ENCODE measurements at places on chromosomes 5 and 9.
A peak's percentile ranks its signal among the peaks of the same experiment; 100 is the strongest.

DNA sequence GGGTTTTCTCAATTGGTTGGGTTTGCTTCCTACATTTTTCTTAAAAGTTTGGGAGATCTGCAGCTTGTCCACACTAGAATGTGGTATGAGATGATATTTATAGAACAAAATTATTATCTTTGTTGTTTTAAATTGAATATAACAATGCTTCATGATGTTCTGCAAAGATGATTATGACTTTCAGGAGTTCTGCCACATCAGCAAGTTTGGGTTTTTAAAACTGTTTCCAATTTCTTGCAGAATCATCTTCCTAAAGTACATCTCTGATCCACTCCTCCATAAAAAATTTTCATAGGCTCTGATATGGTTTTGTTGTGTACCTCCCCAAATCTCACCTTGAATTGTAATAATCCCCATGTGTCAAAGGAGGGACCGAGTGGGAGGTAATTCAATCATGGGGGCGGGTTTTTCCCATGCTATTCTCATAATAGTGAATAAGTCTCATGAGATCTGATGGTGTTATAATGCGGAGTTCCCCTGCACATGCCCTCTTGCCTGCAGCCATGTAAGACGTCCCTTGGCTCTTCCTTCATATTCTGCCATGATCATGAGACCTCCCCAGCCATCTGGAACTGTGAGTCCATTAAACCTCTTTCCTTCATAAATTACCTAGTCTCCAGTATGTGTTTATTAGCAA lies 119.1 kb upstream of the PTGER4 start:
- no peak for DNase-seq

DNA sequence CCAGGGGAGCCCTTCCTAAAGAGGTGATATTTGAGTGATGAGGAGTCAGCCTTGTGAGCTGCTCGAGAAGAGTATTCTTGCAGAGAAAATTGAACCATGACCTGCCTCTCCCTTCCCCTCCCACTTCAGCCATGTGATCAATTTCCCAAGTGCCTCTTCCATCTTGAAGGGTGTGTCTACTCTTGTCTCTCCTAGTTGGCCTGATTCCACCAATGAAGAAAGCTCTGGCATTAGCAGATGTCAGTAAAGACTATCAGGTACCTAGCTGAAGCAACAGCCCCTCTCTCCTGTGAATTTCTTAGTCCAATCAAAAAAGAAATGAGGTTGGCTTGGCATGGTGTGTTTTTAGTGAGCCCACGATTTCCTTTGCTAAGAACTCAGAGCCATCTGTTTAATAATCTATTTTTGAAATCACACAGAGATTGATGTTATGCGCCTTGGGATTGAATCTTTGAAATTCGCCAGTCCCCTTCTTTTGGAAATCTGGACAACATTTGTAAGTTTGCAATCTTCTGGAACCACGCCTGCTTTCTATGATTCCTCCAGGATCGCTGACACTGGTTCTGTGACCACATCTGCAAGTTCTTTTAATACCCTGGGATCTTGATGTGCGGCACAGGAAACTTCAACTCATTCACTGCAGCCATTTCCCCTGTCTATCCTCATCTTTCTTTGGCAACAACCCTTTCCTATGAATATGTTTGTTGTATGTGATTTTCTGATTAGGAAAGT lies 404.6 kb downstream of the DMRT2 start:
- no peak for DNase-seq

- DNase-seq, result no peak
These were observed 44.7 kb upstream of the SLC27A6 start for GRCh38 chr5:128920345-128921215.

- DNase-seq, result no peak
These were observed 15.9 kb downstream of the LRRC70 start for GRCh38 chr5:62594364-62594984.

- no peak for DNase-seq
These were observed 4.0 kb downstream of the HIGD2A start for GRCh38 chr5:176392526-176392925.

DNA sequence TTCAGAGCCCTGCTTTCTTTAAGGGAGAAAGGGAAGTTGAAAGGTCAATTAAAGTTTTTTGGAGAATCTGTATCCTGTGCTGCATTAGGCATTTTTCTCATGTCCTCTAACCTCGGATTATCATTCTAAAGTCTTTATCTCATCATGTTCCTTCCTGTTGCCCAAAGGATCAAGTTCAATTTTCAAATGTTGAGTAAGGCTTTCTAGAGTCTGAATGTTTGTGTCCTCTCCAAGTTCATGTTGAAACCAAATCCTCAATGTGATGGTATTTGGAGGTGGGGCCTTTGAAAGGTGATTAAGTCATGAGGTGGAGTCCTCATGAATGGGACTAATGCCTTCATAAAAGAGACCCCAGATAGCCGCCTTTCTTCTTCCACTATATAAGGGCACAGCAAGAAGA lies 20.2 kb upstream of the TNC start:
- no peak for DNase-seq

GRCh38 chr9:70964861-70965260 lies 156.6 kb downstream of the TRPM3 start:
- DNase-seq, result no peak

- peak; percentile 88 for DNase-seq
These were observed 4.8 kb upstream of the SARDH start for GRCh38 chr9:133742849-133743444.

DNA sequence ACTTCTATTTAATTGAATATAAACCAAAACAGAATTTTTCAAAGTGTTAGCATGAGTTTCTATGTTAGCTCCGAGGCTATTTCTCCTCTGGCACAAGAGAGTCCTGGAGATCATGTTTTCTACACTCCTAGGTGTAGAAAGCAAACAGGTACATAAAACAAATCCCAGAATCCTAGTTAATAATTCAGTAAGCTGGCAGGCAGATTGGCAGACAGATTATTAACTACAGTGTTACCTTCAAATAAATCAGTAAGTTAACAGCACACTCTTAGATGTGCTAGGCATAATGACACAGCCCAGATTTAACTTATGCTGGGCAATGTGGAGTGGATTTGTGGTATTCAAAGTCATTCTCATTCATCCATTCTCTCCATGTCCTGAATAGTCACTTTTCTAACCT lies 282.8 kb upstream of the RPS23 start:
- DNase-seq, result no peak

DNA sequence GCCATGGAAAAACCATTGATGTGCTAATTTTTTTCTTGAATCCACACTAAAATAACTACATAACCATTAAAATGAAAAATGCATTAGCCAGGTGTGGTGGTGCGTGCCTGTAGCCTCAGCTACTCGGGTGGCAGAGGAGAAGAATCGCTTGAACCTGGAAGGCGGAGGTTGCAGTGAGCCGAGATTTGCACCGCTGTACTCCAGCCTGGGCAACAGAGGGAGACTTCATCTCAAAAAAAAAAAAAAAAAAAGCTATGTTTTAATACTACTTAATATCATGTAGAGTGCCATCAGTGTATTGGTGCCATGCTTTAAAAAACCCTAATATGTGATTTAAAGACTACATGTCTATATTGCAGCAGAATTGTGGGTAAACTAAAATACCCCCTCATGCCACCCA lies 58.9 kb downstream of the NDFIP1 start:
- no peak for DNase-seq

DNA sequence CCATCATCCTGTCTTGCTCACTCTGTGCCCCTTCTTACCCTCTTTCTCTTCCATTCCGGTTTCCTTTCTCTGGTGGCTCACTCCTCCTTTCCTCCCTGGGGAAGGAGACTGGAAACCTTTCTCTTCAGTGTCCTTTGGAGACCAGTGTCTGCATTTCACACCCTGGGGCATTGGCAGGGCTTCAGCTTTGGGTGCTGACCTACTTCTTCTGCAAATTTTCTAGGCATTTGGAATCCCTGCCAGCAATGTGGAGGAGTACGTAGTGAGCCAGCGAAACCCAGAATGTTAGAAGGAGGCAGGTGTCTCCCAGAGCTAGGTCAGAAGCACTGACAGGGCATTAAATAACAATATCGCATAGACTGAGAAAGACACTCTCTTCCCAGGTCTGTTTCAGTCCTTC lies 122.2 kb downstream of the SLC28A3 start:
- no peak for DNase-seq

- DNase-seq, result no peak
These were observed at the start of gene ABCA2 for GRCh38 chr9:137027369-137028262. TSS of gene ABCA2 (minus strand) at chr9:137028237. CDS start at chr9:137028140, 97 bp downstream.

DNA sequence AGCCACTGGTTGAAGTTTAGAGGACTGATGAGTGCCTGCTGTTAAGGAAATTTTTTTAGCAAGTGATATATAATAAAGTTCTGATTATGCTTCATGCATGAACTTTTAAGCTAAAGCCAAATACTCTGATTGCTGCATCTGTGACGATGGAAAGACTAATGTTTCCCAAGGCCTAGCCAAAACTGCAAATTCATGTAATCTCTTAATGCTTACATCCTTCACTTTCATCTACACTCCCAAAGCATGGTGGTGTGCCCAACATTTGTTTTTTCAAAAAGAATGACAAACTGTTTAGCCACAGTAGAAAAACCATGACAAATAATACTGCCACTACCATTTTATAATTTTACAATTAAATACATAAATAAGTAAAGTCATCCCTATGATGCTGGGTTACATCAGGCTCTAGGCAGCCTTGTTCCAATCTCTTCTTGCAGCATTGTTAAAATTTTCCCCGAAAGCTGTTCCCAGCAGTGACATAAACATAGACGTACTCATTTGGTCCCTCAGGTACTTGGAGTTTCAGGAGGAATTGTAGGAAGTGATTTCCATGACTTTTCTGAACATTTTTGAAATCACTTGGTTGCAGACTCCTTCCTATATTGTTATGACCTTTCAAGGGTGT lies 625.3 kb upstream of the DMAC1 start:
- no peak for DNase-seq

GRCh38 chr9:109520475-109521132 lies 22.5 kb upstream of the PTPN3 start:
- DNase-seq, result no peak

DNA sequence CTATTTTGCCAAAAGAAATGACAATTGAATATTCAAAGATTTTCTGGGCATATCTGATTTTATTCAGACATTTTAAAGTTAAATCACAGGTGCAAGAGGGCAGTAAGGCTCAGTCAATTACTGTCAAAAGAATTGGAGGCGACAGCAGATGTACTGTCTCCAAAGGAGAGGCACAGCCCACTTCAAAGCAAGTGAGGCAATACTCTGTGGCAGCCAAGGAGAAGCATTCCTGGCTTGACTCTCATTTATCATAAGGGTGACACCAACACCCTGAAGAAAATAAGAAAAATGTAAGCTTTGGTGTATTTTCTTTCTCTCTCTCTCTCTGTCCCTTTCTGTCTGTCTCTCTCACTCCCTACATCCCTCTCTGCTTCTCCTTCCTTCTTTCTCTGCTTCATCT lies 93.3 kb downstream of the SVEP1 start:
- DNase-seq, result no peak

- DNase-seq, result no peak
These were observed 128.9 kb upstream of the TARS1 start for GRCh38 chr5:33311893-33312292.

DNA sequence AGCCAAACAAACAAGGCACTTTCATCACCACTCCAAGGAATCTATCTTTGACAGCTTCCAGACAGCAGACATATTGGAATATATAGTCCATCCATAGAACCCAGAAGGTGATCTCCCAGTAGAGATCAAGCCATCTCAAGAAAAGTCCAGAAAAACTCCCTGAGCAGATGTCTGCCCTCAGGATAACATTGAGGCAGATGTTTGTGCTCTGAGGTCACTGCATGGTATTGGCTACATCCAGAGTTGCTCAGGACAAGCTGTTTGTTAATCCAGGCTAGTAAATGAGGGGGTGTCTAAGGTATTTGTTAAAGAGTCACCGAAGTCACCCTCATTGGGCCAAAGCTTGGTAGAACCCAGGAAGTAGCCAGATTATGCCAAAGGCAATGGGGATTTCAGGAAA lies 556.3 kb upstream of the KLF4 start:
- DNase-seq, result no peak

DNA sequence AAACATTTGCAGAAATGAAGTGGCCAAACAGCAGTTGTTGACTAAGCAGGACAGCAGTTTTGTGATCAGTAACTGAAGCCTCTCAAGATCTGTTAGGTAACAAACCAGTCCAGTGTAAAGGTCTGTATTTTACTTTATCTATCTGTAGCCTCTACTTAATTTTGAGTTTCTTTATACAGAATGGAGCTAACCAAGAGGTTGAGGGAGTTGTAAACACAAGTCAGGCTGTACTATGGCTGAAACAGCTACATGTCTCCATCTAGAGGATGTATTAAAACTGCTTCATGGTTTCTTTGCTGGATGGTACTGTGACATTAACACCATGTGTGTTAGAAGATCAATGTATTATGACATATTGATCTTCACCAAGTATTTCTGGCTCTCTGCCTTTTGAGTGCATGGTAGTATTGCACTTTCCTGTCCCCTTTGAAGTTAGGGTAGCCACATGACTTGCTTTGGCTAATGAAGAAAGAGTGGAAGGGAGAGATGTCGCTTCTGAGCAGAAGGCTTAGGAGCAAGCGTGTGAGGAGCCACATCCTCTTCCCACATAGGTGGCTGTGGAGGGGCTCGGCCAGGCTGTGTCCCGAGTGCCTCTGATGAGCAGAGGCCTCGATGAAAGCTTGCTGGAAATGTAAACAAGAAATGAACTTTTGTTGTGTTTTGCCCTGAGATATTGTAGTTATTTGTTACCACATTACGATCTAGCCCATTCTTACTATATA lies 105.6 kb upstream of the PCA3 start:
- DNase-seq, result no peak

DNA sequence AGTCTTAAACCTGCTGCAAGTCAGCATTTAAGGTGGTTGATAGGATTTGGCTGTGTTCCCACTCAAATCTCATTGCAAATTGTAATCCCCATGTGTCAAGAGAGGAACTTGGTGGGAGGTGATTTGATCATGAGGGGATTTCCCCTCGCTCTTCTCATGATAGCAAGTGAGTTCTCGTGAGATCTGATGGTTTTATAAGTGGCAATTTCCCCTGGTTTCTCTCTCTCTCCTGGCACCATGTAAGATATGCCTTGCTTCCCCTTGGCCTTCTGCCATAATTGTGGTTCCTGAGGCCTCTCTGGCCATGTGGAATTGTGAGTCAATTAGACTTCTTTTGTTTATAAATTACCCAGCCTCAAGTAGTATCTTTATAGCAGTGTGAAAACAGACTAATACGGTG lies 84.3 kb upstream of the SMC2 start:
- DNase-seq, result no peak

- DNase-seq, result no peak
These were observed 54.6 kb downstream of the LHFPL2 start for GRCh38 chr5:78594021-78594420.

DNA sequence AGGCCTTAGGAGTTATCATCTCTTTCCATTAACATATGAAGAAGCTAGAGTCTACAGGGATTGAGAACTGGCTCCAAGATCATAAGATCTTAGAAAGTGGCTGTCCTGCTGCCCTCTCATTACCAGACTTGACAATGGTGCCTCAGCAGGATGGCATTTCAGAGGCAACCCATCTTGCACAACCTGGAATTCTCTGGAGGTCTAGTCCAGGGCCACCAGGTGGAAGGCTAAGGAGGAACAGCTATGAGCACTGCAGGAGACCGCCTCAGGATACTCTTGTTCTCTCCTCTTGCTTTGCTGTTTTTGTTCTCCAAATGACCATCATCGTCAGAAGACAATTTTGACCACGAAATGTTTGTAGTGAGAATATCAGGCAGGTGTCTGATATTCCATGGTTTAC lies 322.6 kb downstream of the FBXL17 start:
- DNase-seq, result no peak
